ENCODE measurements at places on chromosomes 1 and 21.

GRCh38 chr1:30467101-30467500, 256.3 kb downstream of the MATN1 start:
- DNase-seq = no peak

DNA sequence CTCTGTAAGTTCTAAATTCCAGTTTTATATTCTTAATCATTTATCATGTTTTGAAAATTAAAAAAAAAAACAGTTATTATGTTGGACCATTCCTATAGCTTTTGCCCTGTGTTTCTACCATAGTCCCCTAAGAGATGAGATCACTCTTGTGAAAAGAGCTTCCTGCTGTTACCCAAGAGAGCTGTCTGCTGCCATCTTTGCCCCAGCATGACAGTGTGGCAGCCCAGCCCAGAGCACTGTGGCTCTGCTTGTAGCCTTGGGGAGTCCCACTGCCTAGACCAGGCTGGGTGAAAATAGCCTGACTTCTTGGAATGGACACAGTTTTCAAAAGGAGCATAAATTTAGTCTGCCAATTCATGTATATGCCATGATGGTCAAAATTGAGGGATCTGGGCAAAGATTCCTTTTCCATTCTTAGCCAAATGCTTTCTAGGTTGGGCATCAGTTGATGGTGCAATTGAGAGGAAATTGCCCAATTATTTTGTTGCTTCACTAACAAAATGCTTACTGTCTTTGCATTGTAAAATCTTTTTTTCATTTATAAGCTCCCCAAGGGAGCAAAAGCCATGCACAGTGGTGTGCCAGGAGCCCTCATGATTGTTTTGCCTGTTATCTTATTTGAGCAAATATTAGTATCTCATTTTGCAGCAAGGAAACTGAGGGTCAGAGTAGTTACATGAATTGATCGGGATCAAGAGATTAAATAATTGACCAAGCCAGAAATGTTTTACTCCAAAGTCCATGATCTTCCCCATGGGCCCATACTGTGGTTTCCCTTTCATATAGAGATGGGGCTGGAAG, 72.8 kb downstream of the ETS2 start:
- DNase-seq = peak; percentile 20

- no peak for DNase-seq
Measured at GRCh38 chr1:53716150-53716549, 22.8 kb downstream of the GLIS1 start.

DNA sequence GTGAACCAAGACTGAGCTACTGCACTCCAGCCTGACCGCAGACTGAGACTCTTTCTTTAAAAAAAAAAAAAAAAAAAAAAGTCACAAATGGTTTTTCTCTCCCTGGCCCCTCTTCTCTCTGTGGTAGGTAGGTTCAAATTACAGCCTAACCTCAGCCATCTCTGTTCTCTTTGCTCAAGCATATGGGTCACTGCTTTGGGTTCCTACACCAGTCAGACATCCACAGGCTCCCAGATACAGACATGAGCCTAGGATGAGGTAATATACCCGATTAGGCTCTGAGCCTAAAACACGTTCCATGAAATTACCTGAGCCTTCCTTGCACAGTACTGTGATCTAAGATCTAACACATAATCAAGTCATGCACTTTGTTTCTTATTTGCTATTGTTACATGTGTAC, 90.5 kb upstream of the JAK1 start:
- DNase-seq = no peak

- no peak for DNase-seq
Measured at GRCh38 chr1:19625291-19625937, 18.7 kb upstream of the NBL1 start.

DNA sequence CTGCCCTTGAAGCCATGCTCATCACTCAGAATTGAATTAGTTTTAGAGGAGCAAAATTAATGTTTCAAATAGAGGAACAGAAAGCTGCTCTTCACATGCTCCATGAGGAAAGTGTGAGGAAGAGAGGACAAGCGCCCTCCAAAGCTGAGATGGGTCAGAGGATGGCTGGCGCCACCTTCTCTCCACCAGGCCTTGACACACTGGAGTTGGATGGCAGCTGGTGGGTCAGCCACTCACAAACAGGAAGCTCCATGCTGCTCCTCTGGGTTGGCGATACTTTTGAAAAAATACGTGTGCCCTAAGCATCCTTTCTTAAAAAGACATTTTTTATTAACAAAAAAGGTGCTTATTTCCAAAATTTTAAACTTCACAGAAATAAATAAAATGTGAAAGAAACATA, 3.1 kb upstream of the CD2 start:
- no peak for DNase-seq

All from AML-193 (cell line).